ENCODE measurements at places on chromosomes 6 and 20.
A peak's percentile ranks its signal among the peaks of the same experiment; 100 is the strongest.

DNA sequence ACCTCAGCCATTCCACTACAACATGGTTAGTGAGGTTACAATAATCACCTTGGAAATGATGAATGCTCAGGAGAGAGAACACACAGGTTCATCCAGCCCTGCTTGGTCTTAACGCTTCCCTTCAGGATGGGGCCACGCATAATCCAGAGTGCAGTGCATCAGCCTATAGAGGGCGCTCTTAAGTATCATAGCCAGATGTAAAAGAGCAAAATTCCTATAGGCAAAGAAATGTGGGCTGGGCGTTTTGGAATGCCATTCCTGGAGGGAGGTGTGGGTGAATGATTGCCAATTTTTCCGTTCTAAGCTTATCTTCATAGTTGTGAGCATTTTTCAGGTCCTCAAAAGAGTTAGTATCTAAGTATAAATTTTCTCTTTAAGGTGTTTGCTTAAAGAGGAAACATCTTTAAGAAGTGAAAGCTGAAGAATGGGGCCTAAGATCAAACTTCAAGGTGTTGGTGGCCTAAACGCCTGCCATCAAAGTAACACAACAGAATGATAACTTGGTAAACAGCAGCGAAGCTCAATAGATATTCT is 1.8 kb downstream of the RIPOR2 start:
- DNase-seq = peak; percentile 17

GRCh38 chr6:29531668-29532067 is 27.9 kb downstream of the UBD start:
- no peak for DNase-seq

GRCh38 chr20:47847884-47848485 is 62.7 kb upstream of the SULF2 start:
- DNase-seq = peak; percentile 65

GRCh38 chr6:126072172-126072571 is 85.8 kb downstream of the TRMT11 start:
- no peak for DNase-seq

Data from RPMI7951 (cell line).